ENCODE measurements at places on chromosomes 16 and 17.

GRCh38 chr17:28008513-28008912 lies 34.0 kb upstream of the NLK start:
- DNase-seq = peak; percentile 22

DNA sequence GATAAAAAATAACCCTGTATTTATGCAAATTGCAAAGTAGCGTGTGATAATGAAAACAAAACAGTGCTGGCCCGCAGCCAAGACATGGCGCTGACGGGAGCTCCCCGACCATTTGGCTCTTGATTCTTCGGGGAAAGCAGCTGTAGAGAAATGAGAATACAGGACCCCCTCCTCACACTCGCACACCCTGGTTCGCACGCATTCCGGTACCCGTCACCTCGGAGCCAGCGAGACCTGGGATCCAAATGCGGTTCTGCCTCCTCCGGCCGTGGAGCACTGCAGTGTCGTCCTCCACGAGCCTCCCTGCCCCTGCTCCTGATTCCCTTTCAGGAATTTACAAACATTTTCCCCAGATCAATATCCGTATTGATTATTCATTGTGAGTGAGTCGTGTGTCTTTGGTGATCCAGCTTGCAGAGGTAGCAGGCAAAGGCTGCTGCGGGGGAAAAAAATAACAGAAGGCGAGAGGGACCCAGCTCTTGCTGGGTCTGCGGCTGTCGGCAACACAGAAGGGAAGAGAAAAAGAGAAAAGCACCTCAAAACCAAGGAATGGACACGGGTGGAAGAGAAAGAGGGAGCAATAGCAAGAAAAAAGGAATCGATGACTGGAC lies 184.1 kb upstream of the ZFHX3 start:
- no peak for DNase-seq

GRCh38 chr17:34644941-34645550 lies 65.7 kb downstream of the TMEM132E start:
- DNase-seq = no peak

GRCh38 chr17:63390090-63390489 lies 56.0 kb downstream of the CYB561 start:
- no peak for DNase-seq

GRCh38 chr16:1048442-1049112 lies 24.0 kb upstream of the SSTR5 start:
- DNase-seq = peak; percentile 88

DNA sequence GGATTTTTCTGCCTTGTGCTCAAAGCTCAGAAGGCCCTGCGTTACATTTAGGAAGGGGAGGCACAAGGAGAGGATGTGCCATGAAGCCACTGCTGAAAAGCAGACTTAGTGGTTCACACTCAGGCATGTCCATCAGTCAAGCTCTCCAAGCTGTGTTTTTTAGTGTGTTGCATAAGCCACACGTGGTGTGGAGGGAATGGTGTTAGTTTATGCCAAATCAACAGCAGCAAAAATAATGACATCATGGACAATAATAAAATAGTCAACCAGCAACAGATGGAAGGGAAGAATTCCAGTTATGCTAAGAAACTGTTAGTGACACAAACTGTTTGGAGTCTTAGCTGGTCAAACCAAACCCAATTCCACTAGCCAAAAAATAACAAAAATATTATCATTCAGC lies 438.3 kb downstream of the NPIPA7 start:
- no peak for DNase-seq

DNA sequence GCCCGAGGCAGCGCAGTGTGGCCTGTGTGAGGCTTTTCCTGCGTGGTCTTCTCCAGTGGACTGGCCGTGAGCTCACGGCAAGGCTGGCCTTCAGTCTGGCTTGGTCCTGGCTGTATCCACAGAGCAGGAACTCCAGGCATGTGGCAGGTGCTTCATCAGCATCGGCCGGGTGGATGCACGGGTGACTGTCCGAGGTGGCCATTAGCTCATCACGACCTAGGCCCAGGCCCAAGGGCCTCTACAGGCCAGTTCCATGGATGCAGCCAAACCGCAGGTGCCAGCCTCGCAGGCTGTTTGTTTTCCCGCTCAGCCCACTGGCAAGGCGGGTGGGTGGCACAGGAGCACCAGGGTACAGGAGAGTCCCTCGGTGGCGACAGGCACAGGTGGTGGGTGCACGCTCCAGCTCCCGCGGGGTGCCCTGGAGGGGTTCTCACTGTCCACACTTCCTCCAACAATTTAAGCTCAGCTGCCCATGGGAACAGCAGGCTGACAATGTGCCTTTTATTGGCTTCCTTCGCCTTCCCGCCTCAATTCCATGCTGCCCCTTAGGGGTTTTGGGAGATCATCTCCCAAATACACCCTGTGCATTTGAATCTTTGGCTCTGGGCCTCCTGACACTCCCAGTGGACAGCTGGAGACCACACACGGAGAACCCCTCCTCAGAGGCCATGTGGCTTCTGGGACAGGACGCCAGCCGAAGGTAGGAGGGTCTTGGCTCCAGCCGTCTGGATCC lies 33.0 kb downstream of the ENGASE start:
- DNase-seq = no peak

GRCh38 chr17:59856859-59857794 lies 35.6 kb downstream of the TUBD1 start:
- no peak for DNase-seq

DNA sequence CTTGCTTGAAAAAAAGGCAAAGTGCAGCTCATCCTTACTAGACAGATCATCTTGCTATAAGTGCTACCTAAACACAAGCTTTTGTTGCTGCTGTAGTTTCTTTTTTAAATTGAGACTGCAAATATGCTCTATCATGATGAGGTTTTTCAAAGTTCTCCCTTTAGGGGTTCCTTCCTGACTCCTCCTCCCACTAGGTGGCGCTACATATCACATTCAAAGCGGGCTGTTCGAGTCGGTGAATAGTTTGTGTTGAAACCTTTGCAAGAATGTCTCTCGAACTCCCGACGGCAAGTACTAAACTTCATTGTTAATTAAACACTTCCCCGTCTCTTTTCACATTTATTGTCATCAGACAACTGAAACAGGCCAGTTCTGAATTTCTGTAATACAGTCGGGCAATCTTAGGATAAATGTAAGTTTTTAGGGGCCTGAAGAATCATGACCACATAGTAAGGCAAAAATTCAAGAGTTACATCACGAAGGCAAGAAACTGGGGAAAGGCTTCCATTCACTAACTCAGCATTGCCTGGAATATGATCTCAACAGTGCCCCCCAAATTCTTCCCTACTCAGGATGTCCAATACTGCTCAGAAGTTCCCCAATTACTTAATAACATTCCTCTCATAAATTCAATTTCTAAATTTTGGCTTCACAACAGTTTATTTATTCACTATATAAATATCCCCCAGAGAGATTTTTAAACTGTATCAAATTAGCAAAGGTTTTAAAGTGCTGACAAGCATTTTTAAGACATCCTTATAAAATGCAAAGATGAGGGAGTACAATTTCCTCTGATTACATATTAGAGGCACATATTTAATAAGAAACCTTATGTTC lies 6.7 kb downstream of the HS3ST3A1 start:
- peak; percentile 90 for DNase-seq
